ENCODE measurements at places on chromosomes 5 and 9. TPM values are rescaled to one million over a fixed set of nuclear protein-coding genes. Genes with fewer than 3 reads are reported as not detected.

Gene HAND1
- total RNA-seq: not detected

Gene PHYHD1
- total RNA-seq: 6.9 TPM

- DNase-seq: no peak
Observed at GRCh38 chr5:42745426-42745825, 11.2 kb upstream of the CCDC152 start.

- DNase-seq: no peak
Observed at GRCh38 chr5:103092676-103093075, 27.3 kb downstream of the GIN1 start.

DNA sequence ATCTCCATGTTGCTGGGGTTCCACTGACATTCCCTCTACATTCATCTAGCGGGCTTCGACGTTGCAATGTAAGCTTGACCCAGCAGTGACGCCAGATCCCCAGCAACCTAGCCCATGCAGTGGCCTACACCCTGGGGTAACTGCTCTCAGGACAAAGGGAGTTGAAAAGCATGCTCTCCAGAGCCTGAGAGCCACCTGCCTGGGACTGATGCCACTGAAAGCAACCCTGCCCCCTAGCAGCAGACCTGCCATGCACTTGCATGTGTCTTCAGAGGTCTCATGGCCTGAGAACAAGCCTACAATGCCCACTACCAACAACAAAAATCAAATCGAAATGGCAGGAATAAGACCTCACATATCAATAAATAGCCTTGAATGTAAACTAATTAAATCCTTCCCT lies 330.3 kb downstream of the TRIM36 start:
- DNase-seq: no peak

GRCh38 chr9:98010445-98010844 lies 27.3 kb downstream of the ANP32B start:
- no peak for DNase-seq

Measured in naive thymus-derived CD8-positive, alpha-beta T cell (primary cell).